COLO829 (cell line): ENCODE measurements at places on chromosomes 1 and 21.

DNA sequence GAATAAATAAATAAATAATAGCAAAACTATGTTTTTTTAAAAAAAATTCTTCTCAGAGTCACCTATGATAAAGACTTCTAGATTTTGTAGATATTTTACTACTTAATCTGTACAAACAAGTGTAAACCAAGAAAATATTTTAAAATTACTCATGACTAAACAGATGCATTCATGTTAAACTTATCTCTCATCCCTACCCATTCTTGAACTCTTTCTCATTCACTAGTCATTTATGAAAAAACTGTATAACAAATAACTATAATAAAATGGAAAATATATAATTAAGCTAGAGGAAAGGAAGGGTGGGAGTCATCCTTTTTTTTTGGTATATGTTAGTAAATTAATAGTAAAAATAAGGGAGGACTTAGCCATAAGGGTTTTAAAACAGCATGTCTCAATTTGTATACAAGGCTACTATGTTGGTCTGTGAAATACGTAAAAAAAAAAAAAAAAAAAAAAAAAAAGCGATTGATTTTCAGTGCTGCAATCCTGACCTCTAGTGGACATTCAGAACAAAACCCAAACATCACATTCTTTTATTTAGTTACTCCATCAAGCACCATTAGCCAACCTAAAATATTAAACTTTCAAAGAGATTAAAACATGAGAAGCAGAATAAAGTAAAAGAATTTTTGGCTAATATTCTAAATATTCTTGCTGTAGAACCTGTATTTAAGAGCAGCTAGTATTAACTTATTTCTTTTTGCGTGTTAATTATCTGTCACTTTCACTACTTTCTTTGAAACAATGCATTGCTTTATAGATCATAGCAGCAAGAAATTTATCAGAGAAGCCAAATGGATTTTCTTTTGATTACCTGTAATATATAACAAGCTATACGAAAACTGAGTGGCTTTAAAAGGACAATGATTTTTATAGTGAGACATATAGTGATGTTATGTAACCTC is 255.8 kb upstream of the CACYBP start:
- peak; percentile 42 for DNase-seq

DNA sequence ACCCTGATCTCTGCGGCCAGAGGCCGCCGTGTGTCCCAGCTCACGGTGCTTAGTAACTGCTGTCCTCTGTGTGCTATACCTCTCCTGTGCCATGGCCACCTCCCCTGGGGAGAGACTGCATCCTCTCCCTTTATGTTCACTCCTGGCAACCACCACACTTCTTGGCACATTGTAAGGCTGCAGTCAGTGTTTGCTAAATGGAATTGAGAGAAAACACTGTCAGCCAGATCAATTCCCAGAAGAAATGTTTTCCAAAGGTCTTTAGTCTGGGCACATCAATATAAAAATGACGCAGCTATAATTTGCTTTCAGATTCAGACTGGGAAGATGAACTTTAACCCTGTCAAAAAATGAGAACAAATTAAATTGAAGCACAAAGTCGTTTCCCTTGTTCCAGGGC is 96.8 kb downstream of the BEND5 start:
- DNase-seq = no peak

DNA sequence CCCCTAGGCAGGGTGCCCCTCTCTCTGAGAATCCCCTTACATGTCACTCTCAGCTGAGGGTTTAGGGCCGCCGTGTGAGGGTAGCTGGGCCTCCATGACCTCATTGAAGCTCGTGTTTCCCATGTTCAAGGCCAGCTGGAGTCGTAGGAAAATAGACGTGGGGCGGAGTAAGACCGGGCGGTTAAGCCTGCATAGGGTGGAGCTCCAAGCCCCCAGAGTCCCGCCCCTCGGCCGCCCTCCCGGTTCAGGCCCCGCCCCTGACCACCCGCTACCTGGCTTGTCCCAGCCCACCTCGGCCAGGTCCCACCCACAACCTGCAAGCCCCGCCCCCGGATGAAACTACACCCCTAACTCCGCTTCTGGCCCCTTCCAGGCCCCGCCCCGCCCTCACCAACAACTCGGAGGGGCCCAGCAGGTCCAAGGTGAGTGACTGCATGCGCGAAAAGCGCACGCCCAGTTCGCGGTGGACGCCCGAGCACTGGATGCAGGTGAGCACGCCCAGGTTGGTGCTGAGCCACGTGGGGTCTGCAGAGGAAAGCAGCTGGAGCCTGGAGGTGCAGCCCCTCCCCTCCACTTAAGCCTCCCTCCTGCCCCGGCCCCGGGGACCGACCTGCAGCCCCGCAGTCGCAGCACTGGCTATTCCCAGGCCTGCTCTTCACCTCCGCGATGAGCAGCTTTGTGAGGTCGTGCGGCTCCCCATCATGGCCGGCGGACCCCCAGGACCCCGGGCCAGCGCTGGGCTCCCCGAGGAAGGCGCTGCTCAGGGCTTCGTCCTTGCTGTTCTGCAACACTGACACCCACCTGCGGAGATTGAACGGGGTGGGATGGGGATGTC is 12.2 kb upstream of the TCEA3 start:
- DNase-seq = no peak

DNA sequence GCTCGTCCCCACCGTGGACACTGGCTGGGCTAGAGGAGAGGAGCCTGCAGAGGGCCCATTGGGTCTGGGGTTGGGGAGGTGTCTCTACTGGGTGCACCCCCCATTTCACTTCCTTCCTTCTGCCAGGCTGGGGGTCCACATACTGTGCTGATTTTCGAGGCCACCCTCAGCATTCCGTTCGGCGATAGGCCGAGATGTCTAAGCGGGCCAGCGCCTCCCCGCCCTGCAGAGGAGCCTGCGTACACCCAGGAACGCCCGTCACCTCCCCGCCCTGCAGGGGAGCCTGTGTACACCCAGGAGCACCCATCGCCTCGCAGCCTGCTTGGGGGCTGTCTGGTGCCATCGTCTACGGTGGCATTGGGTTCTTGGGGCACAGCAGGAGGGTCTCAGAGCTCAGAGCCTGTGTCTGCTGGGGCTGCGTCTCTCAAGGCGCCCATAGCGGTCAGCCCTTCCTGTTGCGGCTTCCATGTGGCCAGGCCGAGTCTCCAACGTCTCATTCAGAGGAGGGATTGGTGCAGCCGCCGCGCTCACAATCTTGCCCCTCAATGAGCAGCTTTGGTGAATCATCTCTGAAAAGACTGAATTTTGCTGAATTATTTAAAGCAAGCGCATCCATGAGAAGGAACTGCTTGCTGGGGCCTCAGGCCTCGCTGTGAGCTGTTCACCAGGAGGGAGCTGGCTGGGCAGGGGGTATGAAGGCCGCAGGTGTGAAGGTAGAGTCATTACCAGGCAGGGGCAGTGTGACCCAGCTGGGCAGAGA is 30.7 kb upstream of the AGPAT3 start:
- no peak for DNase-seq

DNA sequence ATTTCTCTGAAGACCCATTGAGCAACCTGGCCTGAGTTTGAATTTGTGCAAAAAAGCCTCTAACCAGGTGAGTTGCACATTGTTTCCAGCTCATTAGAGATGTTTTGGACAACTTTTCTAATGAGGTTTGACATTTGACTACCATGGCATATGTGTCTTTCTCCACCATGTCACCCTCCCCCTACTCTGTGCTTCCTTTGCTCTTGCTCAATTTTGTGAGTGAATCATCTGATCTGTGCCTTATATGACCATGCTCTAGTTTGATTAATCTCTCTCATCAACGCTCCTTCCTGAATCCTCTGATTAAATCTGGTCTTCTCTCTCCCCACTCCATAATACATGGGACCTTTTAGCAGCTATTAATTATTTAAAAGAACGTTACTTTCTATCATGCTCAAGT is 144.8 kb upstream of the SAMSN1 start:
- no peak for DNase-seq

- DNase-seq = no peak
Observed at GRCh38 chr1:45018599-45019230, 6.7 kb downstream of the UROD start.

DNA sequence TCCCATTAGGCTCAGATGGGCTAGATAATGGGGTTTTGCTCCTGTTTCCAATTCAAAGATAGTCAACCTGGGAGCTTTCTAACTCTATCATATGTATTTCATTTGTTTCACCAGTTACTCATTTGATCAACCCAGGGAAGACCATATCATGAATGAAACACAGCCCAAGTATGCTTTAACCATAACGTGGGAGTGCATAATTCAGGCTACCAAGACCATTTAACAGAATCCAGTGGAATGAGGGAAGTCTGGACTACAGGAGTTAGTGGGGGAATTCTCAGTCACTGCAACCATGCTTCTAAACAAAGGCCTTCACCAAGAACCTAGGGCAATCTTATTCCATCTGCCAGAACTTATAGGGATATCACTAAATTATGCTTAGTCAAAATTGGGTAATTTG is 15.0 kb upstream of the SLC16A1 start:
- no peak for DNase-seq

DNA sequence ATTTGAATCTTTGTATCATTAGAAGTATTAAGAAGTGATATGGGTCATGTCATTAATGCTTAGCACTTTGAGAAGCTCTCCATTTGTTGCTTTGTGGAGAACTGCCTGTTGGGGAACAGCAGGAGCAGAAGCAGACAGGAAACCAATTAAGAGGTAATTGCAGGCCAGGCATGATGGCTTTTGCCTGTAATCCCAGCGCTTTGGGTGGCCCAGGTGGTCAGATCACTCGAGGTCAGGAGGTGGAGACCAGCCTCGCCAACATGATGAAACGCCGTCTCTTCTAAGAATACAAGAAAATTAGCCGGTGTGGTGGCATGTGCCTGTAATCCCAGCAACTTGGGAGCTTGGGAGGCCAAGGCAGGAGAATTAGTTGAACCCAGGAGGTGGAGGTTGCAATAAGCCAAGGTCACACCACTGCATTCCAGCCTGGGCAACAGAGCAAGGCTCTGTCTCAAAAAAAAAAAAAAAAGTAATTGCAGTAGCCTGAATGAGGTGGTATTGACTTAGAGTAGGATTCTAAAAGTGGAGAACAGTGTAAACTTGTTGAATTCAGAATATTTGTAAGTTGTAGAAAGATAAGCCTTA is 57.8 kb upstream of the FASLG start:
- DNase-seq = no peak

DNA sequence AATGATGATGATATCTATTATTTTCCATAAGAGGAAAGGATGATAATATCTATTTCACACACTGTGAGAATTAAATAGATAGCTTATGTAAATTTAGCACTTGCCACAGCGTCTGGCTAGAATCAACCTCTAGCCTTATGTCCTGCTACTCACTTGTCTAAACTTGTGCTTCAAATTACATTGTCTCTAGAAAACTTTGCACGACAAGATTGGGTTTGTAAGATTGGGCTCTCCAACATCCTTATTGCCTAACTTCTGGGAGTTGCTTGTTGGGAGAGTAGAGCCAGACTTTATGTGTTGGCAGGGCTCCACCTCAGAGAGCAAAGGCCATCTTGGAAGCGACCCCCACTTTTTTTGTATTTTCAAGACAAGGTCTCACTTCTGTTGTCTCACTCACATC is 50.0 kb upstream of the POGK start:
- no peak for DNase-seq

DNA sequence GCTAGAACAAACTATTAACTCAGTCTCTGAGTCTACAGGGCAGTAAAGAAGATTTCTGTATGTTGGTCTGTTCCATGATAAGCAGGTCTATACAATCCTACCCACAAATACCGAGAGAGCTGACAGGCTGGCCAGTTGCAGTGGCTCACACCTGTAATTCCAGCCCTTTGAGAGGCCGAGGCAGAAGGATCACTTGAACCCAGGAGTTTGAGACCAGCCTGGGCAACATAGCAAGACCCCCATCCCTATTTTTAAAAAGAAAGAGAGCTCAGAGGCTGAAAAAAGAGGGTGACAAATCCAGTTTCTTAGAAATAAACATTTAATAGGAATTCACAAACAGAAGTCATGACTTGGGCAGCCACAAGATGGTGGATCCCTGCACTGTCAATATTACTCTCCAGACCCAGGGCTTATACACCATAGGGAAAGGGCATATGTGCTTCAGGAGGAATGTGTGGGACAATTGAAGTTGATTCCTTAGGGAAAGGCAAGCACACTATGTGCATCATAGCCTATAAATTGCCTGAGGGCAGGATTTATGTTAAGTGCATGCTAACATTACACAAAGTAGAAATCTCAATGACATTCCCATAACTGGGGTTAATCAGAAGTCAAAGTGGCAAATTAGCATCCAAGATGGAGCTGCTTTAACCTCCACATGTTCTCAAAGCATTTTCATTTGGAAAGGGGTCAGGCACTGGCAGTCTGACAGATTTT is 66.8 kb downstream of the SLC16A1 start:
- DNase-seq = no peak

DNA sequence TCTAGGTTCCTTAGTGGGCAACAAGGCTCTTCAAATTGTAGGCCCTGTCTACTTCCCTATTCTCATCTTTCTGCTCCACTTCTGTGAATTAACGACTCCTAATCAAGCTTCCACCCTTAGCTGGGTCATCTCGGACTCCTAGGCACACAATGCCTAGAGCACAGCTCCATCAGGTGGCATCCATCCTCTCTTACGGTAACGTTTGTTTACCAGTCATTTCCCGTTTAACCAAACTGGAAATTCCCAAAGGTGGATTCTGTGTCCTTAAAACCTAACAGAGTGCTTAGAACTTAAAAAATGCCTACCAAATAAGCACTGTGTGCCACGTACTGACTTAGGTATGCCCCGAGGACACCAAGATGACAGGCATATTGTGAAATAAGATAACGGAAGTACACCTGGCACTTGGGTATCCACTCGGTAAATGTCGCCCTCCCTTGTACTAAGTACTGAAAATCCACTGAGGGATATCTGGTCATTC is 1.5 kb downstream of the PARP1 start:
- no peak for DNase-seq

GRCh38 chr1:90718411-90719329 is 1.6 kb upstream of the BARHL2 start:
- no peak for DNase-seq

GRCh38 chr1:226002667-226003501 is 3.7 kb upstream of the SDE2 start:
- no peak for DNase-seq

GRCh38 chr1:76725864-76726619 is 141.2 kb upstream of the ST6GALNAC5 start:
- DNase-seq = no peak

- no peak for DNase-seq
Observed at GRCh38 chr1:6065093-6065858, 19.6 kb downstream of the KCNAB2 start.

- no peak for DNase-seq
Observed at GRCh38 chr1:33057095-33057494, 20.4 kb upstream of the AK2 start.

- DNase-seq = no peak
Observed at GRCh38 chr1:183043872-183044854, 20.9 kb downstream of the LAMC1 start.
